ENCODE measurements at places on chromosomes 1 and 21.

GRCh38 chr1:102185260-102185659 lies 188.5 kb upstream of the OLFM3 start:
- DNase-seq = no peak

DNA sequence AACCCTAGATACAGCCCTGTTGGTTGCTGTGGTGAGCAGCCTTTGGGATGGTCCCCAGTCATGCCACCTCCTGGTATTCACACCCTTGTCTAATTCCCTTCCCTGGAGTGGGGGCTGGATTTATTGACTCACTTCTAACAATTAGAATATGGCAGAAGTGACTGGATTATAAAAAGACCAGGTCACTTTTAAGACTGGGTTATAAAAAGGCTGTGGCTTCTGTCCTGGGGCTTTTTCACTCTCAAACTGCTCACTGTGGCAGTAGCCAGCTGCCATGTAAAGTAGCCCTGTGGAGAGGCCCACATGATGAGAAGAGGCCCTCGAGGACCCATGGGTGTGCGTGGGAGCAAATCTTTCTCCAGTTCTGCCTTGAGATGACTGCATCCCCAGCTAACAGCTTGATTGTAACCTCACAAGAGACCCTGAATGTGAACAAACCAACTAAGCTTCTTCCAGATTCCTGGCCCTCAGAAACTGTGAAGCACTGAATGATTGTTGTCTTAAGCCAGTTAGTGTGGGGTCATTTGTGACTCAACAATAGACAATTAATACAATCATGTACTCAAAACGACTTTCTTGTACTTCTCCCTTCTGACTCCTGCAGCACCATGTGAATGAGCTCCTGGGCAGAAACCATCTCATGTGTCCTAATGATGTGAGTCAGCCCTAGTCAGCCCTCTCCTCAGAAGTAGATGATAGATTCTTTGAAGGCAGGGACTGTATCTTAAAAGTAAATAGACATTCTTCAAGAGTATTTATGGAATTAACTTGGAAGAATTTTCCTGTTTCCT lies 234.9 kb downstream of the TNR start:
- DNase-seq = no peak

- peak; percentile 16 for DNase-seq
Measured at GRCh38 chr1:186605762-186606350, 74.4 kb downstream of the PTGS2 start.

DNA sequence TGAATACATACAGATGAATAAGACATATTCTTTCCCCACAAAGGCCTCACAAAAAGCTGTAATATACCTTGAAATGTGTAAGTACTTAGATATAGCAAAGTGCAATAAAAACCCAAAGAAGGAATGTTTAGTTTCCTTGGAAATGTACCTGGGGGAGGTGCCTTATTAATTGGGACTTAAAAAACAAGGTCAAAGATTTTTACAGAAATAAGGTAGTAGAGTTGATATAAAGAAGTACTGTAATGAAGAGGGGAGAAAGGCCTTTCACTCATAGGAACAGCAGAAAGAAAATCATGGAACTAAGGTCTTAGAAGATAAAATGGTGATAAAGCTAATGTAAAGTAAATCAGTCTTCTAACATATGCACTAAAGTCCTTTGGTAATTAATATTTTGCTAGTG lies 153.9 kb upstream of the B3GALT2 start:
- no peak for DNase-seq

All from activated naive CD8-positive, alpha-beta T cell treated with anti-CD3 and anti-CD28 coated beads, Interleukin-2, amount 50 U/mL, for 24 hours (primary cell).